ENCODE measurements at places on chromosomes 4 and X. TPM values are rescaled to one million over a fixed set of nuclear protein-coding genes. Genes with fewer than 3 reads are reported as not detected.

DNA sequence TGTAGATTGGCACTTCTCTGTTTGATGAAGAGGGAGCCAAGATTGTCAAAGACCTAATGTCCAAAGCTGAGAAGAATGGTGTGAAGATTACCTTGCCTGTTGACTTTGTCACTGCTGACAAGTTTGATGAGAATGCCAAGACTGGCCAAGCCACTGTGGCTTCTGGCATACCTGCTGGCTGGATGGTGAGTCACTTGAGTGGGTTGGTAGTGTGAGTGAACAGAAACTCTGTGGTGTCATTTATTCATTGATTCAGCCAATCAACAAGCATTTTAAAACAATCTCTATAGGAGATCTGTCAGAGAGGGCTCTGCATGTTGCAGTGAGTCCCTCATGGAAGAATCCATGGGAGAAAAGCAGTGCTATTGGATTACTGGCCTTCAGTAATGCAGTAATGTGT, 16.3 kb downstream of the TAF9B start:
- no peak overlapping the region for H3K27ac ChIP-seq
- H3K27me3 ChIP-seq: no peaks in the 10 kb centered on the region
- H3K36me3 ChIP-seq: peaks cover 90% of the 10 kb centered on the region
- DNase-seq: no peak
- no peak overlapping the region for H3K4me3 ChIP-seq
- no peaks in the 10 kb centered on the region for H3K4me1 ChIP-seq

DNA sequence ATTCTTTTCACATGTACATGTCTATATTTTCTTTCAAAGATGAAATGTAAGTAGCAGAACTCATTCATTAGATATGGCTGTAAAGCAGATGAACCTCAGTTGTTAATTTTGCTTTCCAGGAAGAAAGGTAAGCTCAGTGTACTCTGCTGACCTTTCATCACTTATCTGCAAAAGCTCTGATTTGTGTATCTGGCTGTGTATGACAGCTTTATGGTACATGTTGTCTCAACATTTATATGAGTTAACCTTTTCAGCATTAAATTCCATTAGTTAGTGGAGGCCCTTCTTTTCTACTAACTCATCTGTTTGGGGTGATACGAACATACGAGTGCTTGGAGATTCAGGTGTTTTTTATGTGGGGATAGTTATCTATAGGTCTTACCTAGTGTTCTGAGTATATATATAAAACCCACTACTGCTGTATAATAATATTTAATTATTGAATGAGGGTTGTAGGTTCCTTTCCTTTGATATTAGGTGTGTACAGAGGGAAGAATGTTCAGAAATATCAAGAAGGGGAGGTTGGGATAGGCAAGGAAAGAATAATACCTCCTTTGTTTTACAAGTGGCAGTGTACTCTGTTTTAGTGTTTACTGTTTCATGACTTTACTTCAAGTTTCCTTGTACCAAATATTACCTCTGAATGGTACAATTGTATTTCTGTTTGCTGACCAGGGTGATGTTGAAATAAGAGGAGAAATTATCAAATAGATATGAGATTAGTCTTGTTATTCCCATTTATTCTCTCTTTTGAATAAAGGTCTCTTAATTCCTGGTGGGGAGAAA, 395.5 kb downstream of the ARHGAP24 start:
- no peaks in the 10 kb centered on the region for H3K4me1 ChIP-seq
- no peaks in the 10 kb centered on the region for H3K27me3 ChIP-seq
- H3K4me3 ChIP-seq: no peak overlapping the region
- DNase-seq: no peak
- H3K27ac ChIP-seq: no peak overlapping the region

The PPP1R2C gene
- not detected for total RNA-seq

DNA sequence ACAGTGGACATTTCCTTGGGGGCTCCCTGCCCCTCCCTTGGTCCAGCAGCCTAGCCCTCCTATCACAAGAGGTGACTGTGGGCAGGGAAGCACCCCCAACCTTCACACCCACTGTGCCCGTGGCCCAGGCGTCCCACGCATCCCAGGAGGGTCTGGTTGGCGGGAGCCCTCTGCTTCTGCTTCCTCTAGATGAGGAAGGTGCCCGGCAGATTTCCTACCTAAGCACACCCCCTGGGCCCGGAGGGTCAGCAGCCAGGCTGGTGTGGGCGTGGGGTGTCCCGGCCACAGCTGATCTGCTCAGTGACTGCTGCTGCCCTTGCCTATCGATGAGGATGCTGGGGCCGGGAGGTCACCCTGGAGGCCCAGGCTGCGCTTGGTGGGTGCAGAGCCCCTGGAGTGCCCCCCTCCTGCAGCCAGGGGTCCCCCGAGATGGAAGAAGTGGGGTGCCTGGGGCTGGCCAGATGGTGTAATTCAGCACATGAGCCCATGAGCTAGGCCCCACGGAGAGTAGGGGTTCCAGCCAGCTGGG, 12.2 kb downstream of the SH3BP2 start:
- no peak overlapping the region for H3K27ac ChIP-seq
- DNase-seq: no peak
- peaks cover 15% of the 10 kb centered on the region for H3K4me1 ChIP-seq
- H3K36me3 ChIP-seq: no peaks in the 10 kb centered on the region
- H3K27me3 ChIP-seq: no peaks in the 10 kb centered on the region
- H3K4me3 ChIP-seq: no peak overlapping the region

DNA sequence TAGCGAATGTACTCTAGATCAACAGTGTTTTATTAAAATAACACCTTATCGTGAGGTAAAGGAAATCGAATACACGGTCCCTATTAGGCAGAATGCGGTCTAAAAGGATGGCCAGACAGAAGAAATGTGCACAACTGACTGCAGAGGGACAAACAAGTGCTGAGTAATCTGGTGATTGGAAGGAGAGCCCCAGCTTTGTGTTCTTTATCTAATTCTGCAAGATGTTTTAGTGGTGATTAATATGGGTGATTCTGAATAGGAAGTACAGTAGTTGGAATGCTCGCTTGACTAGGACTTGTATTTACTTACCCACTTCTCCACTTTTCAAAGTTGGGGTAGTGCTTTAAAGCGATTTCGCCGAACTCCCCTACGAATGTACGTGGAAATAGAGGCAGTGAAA, 1.2 kb downstream of the WDR44 start:
- peak overlapping the region; percentile 71 for H3K4me3 ChIP-seq
- peaks cover 5% of the 10 kb centered on the region for H3K4me1 ChIP-seq
- H3K36me3 ChIP-seq: no peaks in the 10 kb centered on the region

DNA sequence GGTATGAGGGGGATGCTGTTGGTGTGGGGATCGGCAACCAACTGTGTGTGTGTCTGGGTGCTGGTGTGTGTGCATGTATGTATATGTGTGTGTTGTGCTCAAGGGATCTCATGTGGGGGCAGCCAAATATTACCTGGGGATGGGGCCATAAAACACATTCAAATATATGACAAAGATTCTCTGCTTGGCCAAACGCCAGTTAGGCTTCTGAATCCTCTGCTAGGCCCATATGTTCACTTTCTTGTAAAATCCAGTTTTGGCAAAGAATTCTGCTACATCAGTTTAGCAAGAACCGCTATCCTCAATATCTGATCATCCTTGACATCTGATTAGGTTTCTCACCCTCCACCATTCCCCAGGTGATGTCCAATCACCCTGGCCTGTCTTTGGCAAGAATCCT, 106.6 kb downstream of the RASL11B start:
- H3K4me1 ChIP-seq: no peaks in the 10 kb centered on the region
- H3K27me3 ChIP-seq: no peaks in the 10 kb centered on the region
- H3K27ac ChIP-seq: no peak overlapping the region
- H3K36me3 ChIP-seq: no peaks in the 10 kb centered on the region

DNA sequence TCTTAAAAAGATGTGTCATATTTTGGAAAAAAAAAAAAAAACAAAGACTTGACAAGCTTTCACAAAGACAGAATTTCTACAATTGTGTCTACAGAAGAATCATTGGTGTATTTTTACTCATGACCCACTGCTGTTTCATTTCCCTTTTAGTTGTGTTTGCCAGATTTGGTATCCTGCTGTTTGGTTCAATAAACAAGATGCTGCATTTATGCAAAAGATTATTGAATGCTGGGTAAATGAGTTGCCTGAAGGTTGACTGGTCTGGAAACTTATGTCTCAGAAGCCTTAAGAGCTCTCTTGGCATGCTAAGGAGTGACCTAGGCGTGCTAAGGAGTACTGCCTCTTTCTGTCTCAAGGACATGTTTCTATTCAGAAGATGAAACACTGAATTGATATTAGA, 64.9 kb upstream of the NPY2R start:
- H3K4me1 ChIP-seq: no peaks in the 10 kb centered on the region
- no peaks in the 10 kb centered on the region for H3K27me3 ChIP-seq
- no peak overlapping the region for H3K27ac ChIP-seq
- H3K4me3 ChIP-seq: no peak overlapping the region
- H3K36me3 ChIP-seq: no peaks in the 10 kb centered on the region

- H3K27ac ChIP-seq: no peak overlapping the region
- no peaks in the 10 kb centered on the region for H3K36me3 ChIP-seq
- H3K27me3 ChIP-seq: no peaks in the 10 kb centered on the region
- H3K4me1 ChIP-seq: no peaks in the 10 kb centered on the region
- H3K4me3 ChIP-seq: no peak overlapping the region
Measured at GRCh38 chr4:18645351-18645750, 623.8 kb upstream of the LCORL start.

The CXorf65 gene
- total RNA-seq: not detected

DNA sequence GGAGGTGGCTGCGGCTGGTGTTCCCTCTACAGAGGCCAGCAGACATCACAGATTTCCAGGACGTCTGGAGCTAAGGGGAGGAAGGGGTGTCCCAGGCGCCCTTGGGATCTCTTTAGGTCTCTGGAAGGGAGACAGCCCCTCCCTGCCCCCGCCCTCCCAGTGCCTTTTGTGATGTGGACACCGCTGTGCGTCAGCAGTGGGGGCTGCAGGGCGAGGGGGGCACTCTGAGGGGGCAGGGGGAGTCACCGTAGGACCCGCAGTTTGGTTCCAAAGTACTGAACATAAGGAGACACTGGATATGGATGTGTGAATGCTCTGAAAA, 25.6 kb upstream of the MXD4 start:
- no peaks in the 10 kb centered on the region for H3K4me1 ChIP-seq
- no peak overlapping the region for H3K4me3 ChIP-seq
- H3K27ac ChIP-seq: no peak overlapping the region
- H3K27me3 ChIP-seq: no peaks in the 10 kb centered on the region
- no peaks in the 10 kb centered on the region for H3K36me3 ChIP-seq

GRCh38 chr4:177484613-177485021, 42.4 kb upstream of the AGA start:
- H3K27me3 ChIP-seq: no peaks in the 10 kb centered on the region
- no peak for DNase-seq
- no peak overlapping the region for H3K4me3 ChIP-seq
- no peaks in the 10 kb centered on the region for H3K36me3 ChIP-seq
- no peaks in the 10 kb centered on the region for H3K4me1 ChIP-seq
- H3K27ac ChIP-seq: no peak overlapping the region

DNA sequence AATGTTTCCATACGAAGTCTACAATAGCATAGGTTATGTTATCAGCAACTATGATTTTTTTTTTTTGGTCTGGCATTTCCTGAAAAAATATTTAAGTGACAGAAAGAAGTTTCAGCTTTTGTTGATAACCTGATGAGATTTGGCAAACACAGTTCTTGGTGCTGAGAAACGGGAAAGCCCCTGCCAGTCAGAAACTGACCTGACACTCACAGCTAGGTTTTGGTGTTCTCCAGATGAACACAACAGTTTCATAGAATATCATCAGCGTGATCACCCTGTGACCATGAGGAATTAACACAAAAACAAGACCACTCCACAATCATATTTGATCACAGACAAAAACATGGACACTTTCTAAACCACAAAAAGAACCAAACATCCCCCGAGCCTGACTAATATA, 152.5 kb upstream of the DCAF8L1 start:
- no peak overlapping the region for H3K27ac ChIP-seq
- H3K4me3 ChIP-seq: no peak overlapping the region
- DNase-seq: no peak
- peaks cover 9% of the 10 kb centered on the region for H3K27me3 ChIP-seq
- H3K4me1 ChIP-seq: no peaks in the 10 kb centered on the region

DNA sequence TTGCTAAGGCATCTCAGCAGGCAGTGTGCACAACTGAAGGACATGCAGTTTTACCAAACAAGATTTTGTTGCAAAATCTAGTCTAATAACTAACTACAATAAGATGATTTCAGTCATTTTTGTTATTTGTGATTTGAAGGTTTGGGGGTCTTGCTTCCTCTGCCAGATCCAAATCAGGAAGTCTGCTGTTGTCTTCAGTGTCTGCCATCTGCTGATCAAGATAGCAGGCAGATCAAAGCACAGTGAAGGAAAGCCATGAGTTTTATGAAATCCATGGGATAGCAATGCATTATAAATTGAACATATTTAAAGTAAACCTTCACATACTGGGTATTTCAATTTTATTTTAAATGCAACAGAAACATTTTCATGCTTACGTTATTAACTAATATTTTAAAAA, 169.1 kb upstream of the ETNPPL start:
- no peak for DNase-seq
- no peaks in the 10 kb centered on the region for H3K27me3 ChIP-seq
- H3K27ac ChIP-seq: no peak overlapping the region

GRCh38 chrX:152988536-152989291, 5.2 kb downstream of the PNMA5 start:
- H3K27me3 ChIP-seq: no peaks in the 10 kb centered on the region
- H3K4me3 ChIP-seq: no peak overlapping the region
- no peak overlapping the region for H3K27ac ChIP-seq

GRCh38 chrX:74249963-74250362, 54.0 kb upstream of the ZCCHC13 start:
- H3K27ac ChIP-seq: no peak overlapping the region
- no peaks in the 10 kb centered on the region for H3K36me3 ChIP-seq
- no peaks in the 10 kb centered on the region for H3K4me1 ChIP-seq

The S100G gene
- total RNA-seq: not detected

DNA sequence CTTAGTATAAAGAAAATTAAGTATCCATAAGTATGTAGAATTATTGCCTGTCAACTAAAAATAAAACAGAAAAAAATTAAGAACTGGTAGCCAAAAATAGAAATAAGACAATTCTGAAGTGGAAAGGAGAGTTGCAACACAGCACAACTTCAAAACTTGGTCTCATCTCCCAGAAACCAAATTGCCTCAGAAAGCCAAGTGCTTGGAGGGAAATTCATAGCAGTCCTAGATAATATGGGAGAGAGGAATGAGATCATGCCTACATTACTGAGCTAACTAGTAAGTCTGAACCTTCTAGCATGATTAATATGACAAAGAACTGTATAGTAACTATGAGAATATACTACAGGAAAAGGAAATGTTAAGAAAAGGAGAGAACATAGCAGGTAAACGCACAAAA, 256.5 kb downstream of the LDB2 start:
- H3K4me1 ChIP-seq: no peaks in the 10 kb centered on the region
- no peak overlapping the region for H3K27ac ChIP-seq
- H3K27me3 ChIP-seq: no peaks in the 10 kb centered on the region
- H3K4me3 ChIP-seq: no peak overlapping the region
- no peak for DNase-seq
- H3K36me3 ChIP-seq: no peaks in the 10 kb centered on the region

GRCh38 chrX:123859409-123859845, 426 bp upstream of the XIAP start:
- H3K27me3 ChIP-seq: no peaks in the 10 kb centered on the region
- peak overlapping the region; percentile 57 for H3K4me3 ChIP-seq
- no peaks in the 10 kb centered on the region for H3K36me3 ChIP-seq
- peak overlapping the region; percentile 94 for H3K27ac ChIP-seq

- H3K27me3 ChIP-seq: no peaks in the 10 kb centered on the region
- no peak overlapping the region for H3K4me3 ChIP-seq
- no peaks in the 10 kb centered on the region for H3K36me3 ChIP-seq
- DNase-seq: no peak
- no peak overlapping the region for H3K27ac ChIP-seq
Measured at GRCh38 chr4:31009926-31010325, 289.8 kb downstream of the PCDH7 start.

The FANCB gene
- total RNA-seq: 13.8 TPM

The TGIF2LX gene
- total RNA-seq: not detected

GRCh38 chrX:13828392-13828791, 11.5 kb upstream of the GPM6B start:
- no peaks in the 10 kb centered on the region for H3K36me3 ChIP-seq
- no peak overlapping the region for H3K4me3 ChIP-seq
- no peak overlapping the region for H3K27ac ChIP-seq
- H3K27me3 ChIP-seq: no peaks in the 10 kb centered on the region
- no peak for DNase-seq
- H3K4me1 ChIP-seq: no peaks in the 10 kb centered on the region
